Lung microvascular endothelial cell (primary cell): ENCODE measurements at places on chromosomes 7 and 10. TPM values are rescaled to one million over a fixed set of nuclear protein-coding genes. Genes with fewer than 3 reads are reported as not detected.
A peak's percentile ranks its signal among the peaks of the same experiment; 100 is the strongest.

POU6F2 gene
- total RNA-seq: not detected in 2 replicates

PDE6C gene
- total RNA-seq: not detected in 2 replicates

OR2A1 gene
- not detected in 2 replicates for total RNA-seq

DNA sequence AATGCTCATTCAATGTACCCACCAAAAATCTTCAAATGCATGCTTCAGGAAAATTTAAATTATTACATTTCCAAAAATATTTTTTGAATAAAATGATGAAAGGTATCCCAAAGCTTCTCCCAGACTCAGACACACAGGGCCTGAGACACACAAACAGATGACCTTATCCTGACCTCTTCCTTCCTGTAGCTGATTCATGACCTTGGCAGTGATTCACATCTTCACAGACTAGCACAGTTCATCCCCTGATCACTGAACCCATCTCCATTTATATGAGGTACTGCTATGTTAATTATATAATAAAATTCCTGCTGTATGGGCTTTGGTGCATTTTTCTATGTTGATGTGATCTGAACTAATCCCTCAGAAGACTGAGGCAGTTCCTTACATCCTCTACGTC lies 265.0 kb upstream of the GLI3 start:
- peak; percentile 73 for DNase-seq

DNA sequence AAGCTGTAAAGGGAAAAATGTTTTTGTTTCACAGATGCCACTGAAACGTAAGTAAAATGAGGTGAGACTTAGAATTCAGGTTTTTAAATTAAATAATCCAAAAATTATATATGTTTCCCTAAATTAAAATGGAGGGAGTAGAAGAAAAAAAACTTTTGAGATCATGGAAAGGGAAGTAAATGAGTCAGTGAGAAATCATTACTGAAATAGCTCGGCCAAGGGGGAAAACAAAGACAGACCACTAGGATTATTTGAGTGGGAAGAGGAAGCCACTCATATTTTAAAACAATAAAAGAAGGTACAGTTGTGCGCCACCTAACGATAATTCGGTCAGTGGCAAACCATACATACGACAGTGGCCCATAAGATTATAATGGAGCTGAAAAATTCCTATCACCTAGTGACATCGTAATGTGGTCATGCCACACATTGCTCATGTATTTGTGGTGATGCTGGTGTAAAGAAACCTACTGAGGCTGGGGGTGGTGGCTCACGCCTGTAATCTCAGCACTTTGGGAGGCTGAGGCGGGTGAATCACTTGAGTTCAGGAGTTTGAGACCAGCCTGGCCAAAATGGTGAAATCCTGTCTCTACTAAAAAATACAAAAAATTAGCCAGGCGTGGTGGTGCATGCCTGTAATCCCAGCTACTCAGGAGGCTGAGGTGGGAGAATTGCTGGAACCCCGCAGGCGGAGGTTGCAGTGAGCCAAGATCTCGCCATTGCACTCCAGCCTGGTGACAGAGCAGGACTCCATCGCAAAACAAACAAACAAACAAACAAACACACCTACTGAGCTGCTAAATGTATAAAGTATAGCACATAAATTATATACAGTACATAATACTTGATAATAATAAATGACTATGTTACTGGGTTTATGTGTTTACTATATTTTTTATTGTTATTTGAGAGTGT lies 64.7 kb downstream of the MKX start:
- DNase-seq: no peak

GRCh38 chr7:116595063-116595462 lies 70.2 kb downstream of the CAV1 start:
- no peak for DNase-seq

DNA sequence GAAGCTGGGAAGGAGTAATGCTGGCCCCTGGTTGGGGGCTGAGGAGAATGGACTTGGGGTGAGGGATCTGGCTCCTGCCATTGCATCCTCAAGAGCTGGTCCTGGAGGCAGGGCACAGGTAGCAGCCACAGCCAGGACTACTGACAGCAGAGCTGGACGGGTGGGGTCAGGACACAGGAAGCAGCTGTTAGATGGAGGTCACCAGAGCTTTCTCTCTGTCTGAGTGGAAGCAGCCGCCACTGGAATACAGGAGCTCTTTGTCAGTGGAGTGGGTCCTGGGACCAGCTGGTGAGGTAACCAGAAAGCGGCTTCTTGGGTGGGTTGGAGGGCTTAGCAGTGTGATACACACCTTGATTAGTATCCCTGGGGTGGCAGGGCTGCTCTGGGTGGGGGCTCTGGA lies 58.1 kb upstream of the AQP1 start:
- no peak for DNase-seq

- DNase-seq: no peak
Observed at GRCh38 chr10:18523025-18523424, 128.4 kb downstream of the NSUN6 start.

DNA sequence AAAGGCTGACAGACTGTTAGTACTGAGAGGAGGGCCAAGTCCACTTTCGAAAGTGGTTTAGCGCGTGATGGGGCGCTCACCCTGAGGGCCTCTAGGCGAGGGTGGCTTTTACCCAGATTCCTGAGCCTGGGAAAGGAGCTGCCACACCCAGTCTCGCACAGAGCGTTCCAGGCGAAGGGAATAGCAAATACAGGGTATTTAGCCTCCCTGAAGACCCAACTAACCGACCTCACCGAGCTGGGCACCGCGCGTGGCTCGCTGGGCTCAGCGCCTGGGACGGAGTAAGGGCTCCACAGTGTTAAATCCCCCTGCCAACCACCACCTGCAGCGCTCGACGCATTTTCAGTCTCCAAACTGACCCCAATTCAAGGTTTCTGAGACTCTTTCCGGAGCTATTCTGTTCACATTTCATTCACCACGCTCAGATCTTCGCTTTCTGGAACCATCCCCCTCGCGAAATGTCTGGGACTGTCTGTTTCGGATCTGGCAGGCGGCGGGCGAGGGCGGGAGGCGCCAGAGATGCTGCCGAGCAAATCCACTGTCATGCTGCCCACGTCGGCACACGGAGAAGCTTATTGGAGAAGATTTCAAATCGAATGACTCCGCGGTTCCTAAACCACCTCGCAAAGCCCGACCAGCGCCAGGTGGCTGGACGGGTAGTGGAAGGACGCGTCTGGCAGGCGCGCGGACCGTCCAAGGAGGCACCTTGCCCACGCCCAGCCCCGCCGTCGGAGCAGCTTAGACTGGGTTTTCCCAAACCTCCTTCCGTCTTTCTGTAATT lies 1.4 kb upstream of the OSBPL3 start:
- peak; percentile 57 for DNase-seq

DNA sequence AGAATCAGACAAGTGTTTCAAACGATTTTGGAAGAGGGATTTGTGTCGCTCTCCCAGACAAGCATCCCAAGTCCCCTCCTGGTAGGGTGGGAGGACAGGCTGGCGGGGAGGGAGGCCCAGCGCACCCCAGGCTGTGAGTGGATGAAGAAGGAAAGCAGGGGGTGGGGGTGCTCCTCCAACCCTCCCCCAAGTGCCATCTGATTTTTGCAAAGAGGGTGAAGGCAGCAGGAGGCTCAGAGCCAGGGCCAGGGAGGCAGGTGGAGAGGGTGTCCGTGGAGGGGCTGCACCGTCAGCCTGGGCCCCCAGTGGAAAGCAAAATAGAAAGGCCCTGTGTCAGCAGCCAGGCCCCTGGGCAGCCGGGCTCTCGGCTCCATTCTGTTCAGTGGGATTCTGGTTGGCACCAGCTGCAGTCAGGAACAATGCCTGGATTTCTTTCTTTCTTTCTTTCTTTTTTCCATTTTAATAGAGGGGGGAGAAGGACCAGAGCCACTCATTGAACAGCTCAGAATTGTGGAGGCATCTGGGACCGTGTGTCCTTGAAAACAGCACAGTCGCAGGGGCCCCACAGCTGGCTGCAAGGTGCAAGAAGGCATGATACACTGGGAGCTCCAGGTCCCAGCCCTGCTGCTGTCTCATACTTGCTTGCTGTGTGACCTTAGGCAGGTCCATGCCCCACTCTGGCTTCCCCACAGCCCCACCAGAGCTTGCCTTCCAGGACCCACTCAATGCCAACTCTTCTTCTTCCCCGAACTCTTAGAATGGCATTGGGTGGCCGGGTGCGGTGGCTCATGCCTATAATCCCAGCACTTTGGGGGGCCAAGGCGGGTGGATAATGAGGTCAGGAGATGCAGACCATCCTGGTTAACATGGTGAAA lies 7.1 kb upstream of the ZMIZ1 start:
- DNase-seq: no peak

DNA sequence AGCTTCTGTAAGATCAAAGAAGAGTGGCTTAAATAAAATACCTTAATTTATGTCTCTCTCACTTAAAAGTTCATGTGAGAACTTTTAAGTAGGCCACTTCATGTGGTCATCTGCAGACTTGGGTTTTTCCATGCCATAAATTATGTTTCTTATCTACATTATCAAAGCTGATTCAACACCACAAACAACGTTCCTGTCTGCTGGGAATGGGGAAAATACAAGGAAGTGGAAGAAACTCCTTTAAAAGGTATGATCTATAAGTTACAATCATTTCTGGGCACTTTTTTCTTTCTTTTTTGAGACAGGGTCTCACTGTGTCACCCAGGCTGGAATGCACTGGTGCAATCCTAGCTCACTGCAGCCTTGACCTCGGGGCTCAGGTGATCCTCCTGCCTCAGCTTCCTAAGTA lies 16.9 kb upstream of the OTUD1 start:
- no peak for DNase-seq

DNA sequence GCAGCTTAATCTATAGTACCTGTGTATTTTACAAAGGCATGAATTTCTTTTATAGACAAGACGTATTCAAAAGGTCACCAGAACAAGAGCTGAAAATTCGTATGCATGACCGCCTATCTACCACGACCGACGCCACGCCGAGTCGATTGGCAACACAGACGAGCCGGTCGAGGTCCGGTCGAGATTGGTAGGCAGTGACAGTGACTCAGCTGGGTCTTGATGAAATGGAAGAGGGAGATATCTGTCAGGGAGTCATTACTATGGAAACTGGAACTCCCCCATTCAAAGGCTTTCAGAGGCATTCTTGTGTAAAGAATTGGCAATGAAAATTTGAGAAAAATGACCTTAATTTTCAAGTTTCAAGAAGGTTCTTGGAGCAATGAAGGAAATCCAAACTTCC lies 2.1 kb downstream of the ATP5MK start:
- no peak for DNase-seq

DNA sequence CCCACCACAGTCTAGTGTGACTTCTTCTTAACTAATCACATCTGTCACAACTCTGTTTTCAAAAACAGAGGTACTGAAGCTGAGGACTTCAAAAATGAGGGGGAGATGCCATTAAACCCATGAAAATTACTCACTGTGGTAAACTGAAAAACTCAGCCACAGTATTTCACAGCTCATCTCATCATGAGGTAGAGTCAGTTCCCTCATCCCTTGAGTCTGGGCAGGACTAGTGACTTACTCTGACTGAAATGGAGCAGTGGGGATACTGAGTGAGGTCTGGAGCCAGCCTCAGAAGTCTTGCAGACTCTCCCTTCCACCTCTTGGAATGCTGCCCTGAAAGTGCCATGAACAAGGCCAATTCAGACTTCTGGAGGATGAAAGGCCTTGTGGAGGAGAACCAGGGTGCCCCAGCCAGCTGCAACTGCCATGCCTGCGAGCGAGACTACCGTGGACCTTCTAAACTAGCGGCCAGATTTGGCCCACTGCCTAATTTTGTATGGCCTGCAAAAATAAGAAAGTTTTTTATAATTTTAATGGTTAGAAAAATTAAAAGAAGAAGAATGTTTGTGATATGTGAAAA lies 24.7 kb upstream of the ANKRD1 start:
- no peak for DNase-seq

DNA sequence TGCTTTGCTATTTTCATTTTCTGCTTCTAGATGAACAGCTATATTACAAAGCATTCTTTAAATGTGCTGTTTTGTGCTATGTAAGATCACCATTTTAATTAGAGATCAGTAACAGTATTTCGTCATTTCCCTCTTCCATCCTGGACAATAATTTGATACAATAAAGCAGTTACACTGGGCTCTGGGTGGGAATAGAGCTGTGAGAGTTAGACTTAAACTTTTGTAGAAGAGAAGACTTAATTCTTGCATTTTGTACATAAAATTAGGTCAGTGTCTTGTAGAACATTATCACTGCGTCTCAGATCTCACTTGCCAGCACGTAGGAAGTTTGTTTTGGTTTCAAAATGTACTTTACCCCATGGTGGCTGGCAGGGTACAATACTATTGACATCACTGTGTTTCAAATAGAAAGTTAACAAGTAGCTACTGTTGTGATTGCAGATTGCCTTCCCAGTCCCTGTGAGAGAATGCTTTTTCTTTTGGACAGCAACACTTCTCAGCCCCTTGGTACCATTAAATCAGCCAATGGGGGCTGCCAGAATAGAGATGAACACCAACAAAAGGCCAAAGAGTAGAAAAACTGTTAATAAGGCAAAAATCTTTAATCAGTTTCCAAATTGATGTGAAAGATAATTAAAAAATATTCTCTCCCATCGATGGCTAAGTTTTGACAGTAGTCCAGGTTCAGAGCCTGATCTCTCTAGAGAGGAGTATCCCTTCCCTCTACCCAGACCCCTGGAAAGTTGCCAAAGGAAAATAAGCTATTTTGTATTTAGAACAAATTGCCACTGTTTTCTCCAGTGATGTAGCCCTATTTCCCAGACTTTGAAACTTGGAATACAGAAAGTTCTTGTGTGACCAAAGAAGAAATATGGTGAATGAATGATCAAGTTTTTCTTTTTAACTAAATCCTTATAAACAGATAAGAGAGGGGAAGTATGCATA lies 35.1 kb downstream of the SMNDC1 start:
- no peak for DNase-seq

GRCh38 chr10:22324893-22325271 lies 4.0 kb downstream of the BMI1 start:
- DNase-seq: no peak
